ENCODE measurements at places on chromosomes 6 and 20.

DNA sequence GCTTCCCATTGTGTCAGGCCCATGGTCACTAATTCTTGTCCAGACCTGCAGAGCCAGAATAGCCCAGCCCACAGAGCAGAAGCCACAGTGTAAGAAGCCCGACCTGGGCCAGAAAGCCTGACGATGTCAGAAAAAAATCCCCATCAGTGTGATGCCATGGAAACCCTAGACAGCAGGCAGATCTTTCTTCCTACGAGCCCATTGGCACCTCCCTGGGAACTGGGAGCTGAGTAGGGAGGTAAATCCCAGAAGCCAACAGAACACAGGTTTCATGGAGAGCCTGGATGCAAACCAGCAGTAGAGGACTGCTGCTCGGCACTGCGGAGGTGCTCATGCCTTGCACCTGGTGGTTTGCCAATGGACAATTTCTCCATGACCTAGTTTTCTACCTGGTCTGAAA, 82.2 kb upstream of the SLC22A16 start:
- DNase-seq, result peak; percentile 15

GRCh38 chr20:44211177-44212039, 837 bp upstream of the OSER1 start:
- peak; percentile 17 for DNase-seq

DNA sequence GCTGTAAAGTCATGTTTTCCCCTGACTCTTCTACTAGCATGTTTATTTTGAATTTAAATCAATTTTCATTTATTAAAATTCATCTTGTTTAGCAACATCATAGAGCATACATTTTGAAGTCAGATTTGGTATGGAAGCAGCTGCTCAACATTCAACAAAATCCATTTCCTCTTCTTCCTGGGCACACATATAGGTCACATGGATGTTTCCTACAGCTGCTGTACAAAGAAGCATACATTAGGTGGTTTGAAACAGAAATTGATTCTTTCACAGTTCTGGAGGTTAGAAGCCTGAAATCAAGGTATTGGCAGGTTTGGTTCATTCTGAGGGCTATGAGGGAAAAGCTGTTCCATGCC, 495.2 kb downstream of the RFPL4B start:
- DNase-seq, result no peak

DNA sequence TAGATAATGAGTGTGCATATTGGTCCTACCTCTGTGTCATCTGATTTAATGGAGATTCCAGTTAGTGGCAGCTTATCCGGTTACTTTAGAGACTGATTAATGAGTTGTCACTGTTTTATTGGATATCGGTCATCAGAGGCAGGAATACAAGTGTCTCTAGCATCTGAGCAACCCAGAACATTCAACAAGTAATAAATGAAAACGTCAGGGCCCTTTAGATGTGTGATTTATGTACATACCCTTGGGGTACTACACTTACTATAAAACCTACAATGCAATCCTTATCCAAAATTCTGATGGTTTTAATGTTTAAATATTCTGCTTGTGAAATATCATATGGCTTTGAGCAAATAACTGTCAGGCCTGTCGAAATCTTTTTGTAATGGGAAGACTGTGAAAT, 1117.9 kb upstream of the FLRT3 start:
- DNase-seq, result no peak

DNA sequence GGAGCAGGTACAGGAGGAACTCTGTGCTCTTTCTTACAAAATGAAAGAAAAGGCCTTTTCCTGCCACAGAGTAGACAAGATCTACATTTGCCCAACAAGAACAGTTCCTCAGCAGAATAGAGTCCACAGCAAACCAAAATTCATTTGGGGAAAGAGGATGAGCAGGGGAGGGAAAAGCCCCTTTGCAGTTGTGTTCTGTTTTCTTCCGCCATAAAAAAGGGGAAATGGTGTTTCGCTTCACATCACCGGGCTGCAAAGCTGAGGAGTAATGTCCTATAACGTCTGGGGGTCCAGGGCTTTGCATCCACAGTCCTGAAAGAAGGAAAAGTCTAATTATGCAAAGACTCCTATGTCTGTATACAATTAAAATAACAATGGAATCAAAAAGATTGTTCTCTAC, at the start of gene GPR31:
Gene GPR31, minus strand, starts transcription at position 118 of the 400 bp plus-strand sequence. CDS start 149 bp downstream, outside the sequence.
- DNase-seq, result no peak

DNA sequence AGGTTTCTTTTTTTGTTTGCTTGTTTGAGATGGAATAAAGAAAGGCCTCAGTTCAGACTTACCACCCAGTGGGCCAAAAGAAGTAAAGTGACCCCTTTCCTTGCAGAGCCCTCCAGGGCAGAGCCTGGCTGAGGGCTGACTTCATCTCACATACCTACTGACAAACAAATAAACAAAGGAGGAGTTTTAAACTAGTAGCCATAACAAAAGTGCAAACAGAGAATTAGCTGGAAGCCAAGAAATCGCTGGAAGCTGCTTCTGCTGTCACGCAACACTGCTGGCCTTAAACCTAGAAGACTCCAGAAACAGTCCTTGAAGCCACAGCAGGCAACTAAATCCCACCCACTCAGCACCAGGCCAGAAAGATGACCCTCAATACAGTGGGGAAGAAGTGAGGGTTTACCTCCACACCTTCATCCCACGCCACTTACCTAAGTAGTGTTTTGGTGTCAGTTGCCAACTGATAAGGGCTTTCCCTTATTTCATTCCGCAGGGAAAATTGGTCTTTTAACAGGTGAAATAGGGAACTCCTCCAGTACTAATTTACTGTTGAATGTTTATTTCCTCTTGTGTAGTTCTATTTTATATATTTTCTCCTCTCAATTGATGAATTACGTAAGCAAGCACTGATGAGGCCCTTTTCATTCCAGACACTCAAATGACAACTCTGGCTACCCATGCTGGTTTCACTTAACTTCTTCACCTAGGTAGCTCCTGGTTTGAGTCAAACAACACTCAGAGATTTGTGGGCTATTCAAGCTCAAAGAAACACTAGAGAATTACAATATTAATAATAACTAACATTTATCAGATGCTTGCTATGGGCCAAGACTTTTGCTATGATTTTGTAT, 46.2 kb downstream of the EDN1 start:
- no peak for DNase-seq

DNA sequence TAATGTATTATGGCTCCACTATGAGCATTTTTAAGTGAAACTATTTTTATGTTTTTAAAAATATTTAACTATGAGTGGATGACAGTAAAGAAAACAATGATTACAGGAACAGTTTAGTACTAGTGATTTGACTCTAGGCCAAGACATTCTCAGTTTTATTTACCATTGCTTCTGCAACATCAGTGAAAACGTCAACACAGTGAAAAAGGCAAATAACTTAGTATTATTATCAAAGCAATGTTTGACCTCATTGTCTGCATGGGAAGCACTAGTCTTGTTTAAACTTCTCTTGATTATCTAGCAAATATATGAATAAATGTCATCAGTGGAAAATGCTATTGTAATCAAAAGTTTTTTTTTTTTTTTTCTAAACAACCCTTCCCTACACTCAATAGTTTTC, 165.0 kb downstream of the HTR1B start:
- no peak for DNase-seq

- DNase-seq, result no peak
Observed at GRCh38 chr6:138099832-138100231, 7.4 kb downstream of the PERP start.

GRCh38 chr6:130922922-130923321, 95.7 kb downstream of the SMLR1 start:
- DNase-seq, result no peak

DNA sequence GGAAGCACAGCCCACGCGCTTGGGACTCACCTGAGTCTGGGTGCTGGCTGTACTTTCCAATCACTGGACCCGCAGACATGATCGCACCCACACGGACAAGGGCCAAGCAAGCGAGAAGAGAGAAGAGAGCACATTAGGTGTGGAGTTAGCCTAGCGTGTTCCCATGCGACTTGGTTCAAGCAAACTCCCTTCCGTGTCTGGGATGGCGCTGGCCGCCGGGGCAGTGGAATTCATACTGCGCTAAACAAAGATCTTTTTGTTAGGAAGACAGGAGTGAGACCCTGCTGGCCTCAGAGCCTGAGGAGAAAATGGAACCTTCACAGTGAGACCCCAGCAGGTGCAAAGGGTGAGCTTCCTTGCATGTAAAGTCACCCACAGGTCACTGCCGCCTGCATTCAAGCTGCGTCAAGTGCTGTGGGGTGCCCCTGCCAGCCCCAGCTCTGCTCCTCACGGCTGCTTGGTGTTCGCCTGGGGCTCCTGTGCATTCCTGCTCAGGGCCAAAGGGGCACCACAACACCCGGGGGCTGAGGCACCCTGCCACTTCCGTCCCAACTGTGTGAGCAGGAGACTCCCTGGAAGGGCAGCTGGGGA, 26.4 kb downstream of the PSMG4 start:
- DNase-seq, result no peak

- DNase-seq, result no peak
Observed at GRCh38 chr6:82603871-82604270, 240.3 kb downstream of the TPBG start.

- DNase-seq, result peak; percentile 15
Observed at GRCh38 chr6:33427585-33428223, 7.8 kb downstream of the SYNGAP1 start.

DNA sequence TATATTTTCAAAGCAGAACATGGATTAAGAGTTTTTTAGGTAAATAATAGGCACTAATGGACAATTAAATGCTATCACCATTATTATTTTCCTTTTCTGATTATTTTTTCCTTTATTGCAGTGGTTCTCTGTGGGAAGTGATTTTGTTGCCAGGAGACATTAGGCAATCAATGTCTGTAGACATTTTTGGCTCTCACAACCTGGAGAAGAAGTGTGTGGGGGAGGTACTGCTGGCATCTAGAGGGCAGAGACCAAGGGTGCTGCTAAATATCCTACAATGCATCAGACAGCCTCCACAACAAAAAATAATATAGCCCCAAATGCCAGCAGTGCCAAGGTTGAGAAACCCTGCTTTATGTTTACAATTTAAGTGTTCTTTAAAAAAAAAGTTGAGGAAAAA, 8.3 kb downstream of the IFNGR1 start:
- no peak for DNase-seq

DNA sequence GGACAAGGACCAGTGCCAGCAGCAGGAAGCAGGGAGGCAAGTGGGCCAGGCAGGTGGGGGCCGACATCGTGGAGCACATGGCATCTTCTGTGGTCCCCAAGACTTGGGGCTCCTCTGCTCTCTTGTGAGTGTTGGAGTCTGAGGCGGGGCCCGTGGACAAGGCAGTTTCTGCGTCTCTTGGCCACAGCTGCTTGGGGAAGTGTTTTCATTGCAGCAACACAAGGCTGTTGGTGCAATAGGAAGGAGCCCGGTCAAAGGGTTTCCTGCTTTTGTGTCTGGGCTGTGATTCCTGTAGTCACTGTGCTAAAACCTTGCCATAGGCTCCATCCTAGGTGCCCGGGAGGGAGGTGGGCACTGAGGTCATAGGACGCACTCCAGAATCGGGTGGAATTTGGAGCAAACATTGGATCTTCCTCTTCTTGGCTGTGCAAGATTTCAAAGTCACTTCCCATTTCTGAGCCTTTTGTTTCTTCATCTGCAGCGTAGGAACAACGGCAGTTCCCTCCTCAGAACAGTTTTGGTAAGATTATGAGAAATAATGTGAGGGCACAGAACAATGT, at the start of gene SIRPB2:
Gene SIRPB2, minus strand, starts transcription at position 140 of the 560 bp plus-strand sequence. Its CDS starts 61 bp downstream, at position 79.
- no peak for DNase-seq

GRCh38 chr20:61092251-61092650, 159.8 kb upstream of the CDH4 start:
- DNase-seq, result no peak

- DNase-seq, result no peak
Observed at GRCh38 chr6:128655978-128656498, 135.6 kb upstream of the PTPRK start.

- DNase-seq, result no peak
Observed at GRCh38 chr6:31935021-31935420, 7.5 kb downstream of the C2 start.

DNA sequence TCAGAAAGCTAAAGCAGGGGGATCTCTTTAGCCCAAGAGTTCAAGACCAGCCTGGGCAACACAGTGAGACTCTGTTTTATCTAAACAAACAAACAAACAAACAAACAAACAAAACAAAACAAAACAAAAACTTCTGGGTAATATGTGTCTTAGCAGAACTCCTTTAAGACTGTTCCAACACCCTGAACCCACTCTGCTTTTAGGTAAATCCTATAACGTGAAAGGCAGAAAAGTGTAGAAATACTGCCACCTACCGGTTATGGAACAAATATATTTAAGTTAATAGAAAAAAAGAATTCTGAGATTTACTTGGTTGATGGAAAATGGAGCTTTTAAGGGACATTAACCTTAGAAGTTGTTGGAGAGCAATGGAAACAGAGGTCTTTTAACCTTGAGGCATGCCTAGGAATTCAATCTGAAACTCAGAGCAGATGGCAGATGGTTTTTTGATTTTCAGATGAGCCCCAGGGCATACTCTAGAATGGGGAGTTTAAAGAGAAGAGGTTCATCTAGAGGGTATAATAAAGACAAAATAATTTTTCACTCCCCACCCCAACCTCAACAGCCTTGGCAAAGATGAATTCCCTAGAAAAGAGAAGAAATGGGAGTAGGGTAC, 38.5 kb downstream of the SOD2 start:
- DNase-seq, result no peak

DNA sequence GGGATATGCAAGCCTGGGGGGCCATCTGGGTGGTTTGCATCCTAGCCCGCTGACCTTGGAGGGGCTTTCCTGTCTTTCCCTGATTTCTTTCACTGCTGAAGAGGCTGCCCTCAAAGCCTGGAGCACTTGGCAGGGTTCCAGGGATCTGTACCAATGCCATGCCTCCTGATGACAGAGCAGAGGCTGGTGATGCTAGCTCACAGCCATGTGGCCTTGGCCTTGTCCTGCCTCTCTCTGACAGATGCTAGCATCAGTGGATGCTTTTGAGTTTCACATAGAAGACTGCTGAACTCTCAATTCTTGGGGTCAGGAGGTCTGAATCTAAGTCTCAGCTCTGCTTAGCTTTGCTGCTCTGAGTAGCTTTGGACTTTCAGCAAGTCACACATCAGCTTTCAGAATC, 21.9 kb upstream of the RREB1 start:
- DNase-seq, result no peak

DNA sequence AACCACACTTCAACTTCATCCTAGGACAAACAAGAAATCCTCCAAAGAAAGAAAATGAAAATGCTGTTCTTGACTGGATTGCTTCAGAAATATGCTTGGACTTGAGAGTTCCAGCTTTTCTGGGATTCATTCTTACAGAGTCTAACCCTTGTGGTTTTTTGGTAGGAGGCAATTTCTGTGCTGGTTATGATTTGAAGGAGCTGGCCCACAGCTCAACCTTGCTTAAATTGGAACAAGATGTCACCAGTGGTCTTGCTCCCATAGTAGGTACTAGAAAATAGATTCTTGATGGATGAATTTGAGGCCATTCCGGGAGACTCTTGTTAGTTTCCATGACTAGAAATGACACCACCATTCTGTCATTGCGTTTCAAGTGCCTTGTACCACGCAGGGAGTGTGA, 54.3 kb upstream of the BMP6 start:
- no peak for DNase-seq

- no peak for DNase-seq
Observed at GRCh38 chr20:48006036-48006833, 221.0 kb upstream of the SULF2 start.

- no peak for DNase-seq
Observed at GRCh38 chr6:28171271-28171670, 29.6 kb downstream of the ZKSCAN8 start.

- DNase-seq, result no peak
Observed at GRCh38 chr6:117919275-117919674, 12.2 kb downstream of the SLC35F1 start.

GRCh38 chr20:12051206-12052163, 133.8 kb downstream of the BTBD3 start:
- no peak for DNase-seq

- no peak for DNase-seq
Observed at GRCh38 chr6:36459501-36459900, 16.7 kb downstream of the KCTD20 start.
